ENCODE measurements at places on chromosomes 5 and 9.

- DNase-seq = no peak
These were observed 350.4 kb downstream of the PDE4D start for GRCh38 chr5:59542851-59543820.

DNA sequence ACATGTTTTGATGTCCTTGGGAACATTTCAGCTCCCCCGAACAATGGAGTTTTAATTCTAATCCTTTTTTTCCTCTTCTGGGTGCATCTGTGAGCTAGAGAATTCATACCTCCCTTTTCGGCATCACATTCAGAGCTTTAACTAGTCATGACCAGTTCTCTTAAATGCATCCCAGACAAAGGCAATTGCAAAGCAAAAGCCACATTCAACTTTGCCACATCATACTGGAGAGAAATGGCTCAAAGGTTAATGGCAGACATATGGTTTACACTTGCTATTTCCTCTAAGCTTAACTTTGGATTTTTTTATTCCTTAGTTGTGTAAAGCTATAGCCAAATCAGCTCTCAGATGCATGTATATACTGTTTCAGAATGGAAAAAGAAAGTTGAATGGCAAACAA is 153.3 kb downstream of the ESM1 start:
- DNase-seq = no peak

DNA sequence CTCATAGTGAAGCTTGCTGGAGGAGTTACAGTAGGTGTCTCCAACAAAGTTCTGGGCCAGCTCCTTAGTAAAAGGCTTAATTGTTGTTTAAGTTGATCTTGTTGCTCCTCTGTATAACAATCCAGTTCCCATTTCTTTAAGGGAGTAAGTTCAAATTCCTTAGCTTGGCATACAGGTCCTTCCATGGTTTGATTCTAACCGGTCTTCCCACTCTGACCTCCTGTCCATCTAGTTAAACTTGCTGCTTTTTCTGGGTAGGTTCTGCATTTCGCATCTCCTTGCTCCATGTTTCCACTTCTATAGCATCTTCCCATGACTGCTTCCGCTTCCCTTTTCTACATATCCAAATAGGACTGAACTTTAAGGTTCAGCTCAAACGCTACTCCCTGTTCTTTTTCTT is 95.5 kb downstream of the ARHGAP26 start:
- no peak for DNase-seq

DNA sequence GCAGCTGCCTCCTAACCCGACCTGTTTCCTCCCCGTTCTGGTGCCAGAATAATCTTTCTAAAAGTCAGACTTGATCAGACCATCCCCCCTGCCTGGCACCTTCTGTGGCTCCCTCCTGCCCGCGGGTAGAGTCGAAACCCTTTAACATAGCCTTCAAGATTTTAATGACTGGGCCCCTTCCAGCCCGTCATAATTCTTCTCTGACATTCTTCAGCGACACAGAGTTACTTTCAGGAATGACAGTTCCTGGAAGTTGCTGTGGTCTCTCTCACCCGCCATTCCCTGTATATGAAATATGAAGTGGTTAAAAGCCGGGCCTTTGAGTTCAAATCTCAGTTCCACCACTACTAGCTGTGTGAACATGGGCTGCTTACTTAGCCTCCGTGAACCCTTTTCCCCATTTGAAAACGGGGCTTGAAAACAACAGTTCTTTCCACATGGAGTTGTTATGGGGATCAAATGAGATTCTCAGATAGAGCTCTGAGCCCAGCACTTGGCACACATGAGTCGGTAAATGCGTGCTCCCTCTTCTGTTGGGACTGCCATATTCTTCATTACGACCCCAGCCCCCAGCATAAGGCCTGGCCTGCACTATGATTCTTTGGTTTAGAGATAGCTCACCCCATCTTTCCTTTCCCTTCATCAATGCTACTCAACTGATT is 737 bp downstream of the NANS start:
- no peak for DNase-seq

DNA sequence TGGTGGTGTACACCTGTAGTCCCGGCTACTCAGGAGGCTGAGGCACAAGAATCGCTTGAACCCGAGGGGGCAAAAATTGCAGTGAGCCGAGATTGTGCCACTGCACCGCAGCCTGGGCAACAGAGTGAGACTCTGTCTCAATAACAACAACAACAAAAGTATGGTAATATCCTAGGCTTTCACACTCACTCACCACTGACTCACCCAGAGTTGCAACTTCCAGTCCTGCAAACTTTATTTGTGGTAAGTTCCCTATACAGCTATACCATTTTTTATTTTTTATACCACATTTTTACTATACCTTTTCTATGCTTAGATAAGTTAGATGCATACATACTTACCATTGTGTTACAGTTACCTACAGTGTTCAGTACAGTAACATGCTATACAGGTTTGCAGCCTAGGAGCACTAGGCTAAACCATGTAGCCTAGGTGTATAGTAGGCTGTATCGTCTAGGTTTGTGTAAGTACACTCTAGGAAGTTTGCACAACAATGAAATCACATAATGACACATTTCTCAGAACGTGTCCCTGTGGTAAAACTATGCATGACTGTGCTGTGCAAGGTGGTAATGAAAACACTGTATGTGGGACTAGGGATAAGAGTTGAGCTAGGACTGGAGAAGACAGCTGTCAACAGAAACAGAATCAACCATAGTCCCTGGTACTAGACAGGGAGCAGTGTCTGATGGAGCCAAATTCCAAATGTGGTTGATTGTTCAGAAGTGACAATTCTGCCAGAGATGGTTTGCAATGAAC is 109.5 kb upstream of the RAD23B start:
- DNase-seq = no peak

- no peak for DNase-seq
These were observed 116.4 kb downstream of the RXRA start for GRCh38 chr9:134442486-134443173.

- no peak for DNase-seq
These were observed 2.1 kb downstream of the HEXB start for GRCh38 chr5:74686962-74687751.

Measured in CD4-positive, alpha-beta T cell treated with Interferon gamma for 1 hour (primary cell).